ENCODE measurements at places on chromosomes 3 and 15.

- no peak for DNase-seq
Measured at GRCh38 chr15:54500330-54500729, 522.1 kb downstream of the UNC13C start.

DNA sequence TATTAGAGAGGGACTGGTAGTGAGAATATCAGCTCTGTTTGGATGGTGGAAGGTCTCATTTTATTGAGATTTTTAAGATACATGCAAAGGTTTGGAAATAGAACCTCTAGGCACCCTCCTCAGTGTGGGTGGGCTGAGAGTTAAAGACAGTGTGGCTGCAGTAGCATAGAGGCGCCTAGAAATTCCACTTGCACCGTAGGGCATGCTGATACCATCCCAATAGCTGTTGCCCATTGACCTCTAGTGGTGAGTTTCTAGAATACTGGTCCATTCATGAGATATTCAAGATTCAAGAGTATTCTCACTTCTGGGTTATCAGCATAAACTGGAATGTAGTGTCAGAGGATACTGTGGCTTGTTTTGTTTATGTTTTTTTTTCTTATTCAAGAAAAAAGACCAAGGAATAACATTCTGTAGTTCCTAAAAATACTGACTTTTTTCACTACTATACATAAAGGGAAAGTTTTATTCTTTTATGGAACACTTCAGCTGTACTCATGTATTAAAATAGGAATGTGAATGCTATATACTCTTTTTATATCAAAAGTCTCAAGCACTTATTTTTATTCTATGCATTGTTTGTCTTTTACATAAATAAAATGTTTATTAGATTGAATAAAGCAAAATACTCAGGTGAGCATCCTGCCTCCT lies 87.2 kb downstream of the TGFBR2 start:
- no peak for DNase-seq

DNA sequence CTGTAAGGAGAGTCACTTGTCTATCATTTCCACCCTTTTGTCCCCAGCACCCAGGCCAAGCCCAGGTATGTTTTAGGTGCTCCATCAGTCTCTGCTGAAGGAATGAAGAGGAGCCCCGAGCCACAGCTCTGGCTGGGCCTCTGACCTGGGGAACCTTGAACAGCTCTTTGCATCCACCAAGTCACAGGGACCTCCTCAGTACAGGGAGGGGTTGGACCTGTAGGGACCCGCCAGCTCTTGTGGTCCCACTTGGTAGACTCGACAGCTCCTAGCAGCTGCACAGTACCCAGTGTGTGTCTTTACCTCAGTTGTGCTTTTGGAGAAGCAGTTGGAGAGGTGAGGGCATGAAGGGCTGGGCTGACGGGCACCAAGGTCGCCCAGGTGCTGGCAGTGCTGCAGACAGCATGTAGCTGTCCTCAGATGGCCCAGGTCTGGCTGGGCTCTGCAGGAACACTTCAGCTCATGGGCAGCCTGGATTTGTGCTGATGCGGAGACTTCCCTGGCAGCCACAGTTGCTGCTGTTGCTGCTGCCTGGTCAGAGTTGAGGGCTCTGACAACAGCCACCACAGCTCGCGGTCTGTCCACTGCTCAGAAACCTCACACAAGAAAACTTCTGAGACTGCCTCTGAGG lies 123.6 kb downstream of the CACNA1D start:
- DNase-seq: no peak

- no peak for DNase-seq
Measured at GRCh38 chr15:101614761-101615160, 37.4 kb downstream of the TM2D3 start.

DNA sequence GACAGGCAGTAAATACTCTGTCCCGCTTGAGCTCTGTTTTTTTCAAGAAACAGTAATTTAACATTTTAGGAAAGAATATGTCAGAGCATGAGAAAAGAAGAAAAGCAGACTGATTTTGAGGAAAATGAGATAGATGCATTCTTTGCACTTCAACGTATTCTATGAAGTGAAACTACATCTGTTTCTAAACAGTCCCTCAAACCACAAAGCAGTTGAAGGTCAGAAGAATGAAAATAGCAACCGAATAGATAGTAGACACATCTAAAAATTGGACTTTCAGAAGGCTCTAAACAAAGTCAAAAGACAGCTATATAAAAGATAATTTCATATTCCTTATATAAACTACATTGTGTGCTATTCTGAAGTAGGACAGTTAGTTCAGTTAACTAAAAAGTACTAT lies 172.6 kb upstream of the LRRC3B start:
- DNase-seq: no peak

GRCh38 chr3:11718637-11719405 lies 75.1 kb upstream of the VGLL4 start:
- peak; percentile 49 for DNase-seq

- no peak for DNase-seq
Measured at GRCh38 chr3:88061746-88062145, 2.7 kb downstream of the ZNF654 start.

All from stimulated activated CD4-positive, alpha-beta T cell treated with anti-CD3 and anti-CD28 coated beads, Interleukin-4, amount 100 ng/mL, for 1 hour (primary cell).